Activated CD8-positive, alpha-beta memory T cell treated with anti-CD3 and anti-CD28 coated beads, Interleukin-2, amount 50 U/mL, for 48 hours (primary cell): ENCODE measurements at places on chromosomes 13 and 19.
A peak's percentile ranks its signal among the peaks of the same experiment; 100 is the strongest.

DNA sequence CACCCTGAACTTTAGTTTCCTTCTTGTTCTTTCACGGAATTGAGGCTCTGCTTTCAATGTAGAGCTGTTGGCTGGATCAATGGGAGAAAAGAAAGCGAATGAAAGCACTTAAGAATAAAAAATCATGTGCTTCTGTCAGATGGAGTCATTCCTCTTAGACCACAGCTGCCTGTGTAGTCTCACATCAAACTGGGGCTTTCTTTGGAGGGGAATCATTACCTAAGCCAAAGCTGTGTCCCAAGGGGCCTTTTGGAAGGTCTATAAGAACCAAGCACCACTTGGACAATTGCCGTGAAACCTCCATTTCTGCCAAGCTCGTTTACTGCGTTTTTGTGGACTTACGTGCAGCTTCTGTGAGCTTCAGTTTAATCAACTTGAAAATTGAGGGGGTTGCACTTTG, 44.2 kb upstream of the RNF113B start:
- no peak for DNase-seq

DNA sequence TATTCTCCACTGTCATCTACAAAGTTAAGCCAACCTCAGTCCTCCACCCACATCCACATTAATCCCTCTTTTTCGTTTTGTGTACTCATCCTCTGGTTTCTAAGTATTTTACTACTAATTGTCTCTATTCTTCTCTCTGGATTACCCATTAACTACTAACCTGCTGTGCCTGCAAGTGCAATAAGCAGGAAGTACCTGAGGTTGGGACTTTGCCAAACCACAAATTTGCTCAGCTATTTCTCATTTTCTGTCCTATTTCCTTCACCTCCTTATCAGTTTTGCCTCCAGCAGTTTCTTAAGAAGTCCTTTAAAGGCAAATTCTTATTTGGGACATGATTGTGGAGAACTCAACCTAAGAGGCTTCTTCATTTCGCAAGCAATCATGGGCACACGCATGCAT, 1708.9 kb downstream of the SLITRK5 start:
- DNase-seq, result no peak

DNA sequence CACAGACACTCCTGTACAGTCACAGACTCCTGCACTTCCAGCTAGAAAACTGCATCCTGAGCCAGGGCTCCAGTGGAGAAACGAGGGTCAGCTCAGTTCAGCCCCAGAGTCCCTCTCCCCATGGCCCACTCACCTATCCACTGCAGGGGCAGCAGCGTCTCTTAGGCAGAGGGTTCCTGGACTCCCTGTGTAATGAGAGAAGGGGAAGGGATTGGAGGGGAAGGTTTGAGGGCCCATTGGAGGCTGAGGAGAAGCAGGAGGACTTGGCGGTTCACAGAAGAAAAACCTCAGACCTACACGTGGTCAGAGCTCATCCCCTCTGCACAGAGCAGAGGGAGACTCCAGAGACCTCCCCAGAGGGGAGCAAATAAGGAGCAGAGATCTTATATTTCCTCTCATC, 9.2 kb upstream of the CEACAM18 start:
- no peak for DNase-seq

DNA sequence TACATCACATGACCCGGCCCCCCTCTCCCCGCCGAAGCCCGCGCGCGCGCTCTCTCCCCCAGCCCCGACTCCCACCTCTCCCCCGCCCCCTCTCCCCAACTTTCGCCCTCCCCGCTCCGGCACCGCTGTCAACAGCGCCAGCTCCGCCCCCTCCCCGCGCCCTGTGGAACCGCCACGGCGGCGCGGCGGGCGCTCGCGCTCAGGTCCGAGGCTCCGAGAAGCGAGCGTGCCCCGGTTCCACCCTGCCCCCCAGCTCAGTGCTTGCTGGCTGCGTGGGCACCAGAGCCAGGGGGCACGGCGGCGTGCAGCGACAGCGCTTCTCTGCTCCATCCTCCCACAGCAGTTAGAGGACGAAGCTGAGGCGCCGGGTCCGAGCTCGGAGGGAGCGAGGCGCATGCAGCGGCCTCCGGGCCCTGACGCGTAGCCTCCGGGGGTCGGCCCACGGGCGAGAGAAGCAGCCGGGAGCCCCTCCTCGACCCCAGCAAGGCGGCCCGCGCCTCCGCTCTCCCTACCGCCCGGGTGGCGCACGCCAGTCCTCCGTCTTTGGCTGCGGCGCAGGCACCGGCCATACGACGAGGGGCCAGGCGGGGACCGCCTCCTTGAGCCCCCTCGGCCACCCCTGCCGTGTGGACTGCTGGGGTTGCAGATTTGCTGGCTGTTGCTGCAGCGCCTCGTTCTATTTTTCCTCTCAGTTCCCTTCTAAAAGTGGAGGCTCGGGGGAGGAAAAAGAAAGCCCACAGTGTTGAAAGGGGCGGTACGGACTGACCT, 109.5 kb downstream of the KCNRG start:
- DNase-seq, result peak; percentile 90

DNA sequence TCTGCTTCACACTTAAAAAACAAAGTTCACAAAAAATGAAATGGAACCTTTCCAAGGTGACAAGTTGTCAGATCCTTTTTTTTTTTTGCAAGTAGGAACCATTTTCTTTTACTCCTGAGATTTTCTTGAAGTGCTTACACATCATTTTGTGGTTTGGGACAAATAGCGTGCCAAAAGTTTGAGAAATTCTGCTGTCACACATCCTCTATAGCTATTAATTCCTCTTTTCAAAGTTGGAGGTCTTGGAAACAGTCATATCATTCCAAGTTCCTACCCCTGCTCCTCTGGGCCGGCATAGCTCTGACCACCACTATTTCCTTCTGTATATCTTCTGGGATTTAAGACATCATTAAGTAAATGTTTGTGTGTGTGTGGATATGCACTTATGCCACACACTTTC, 421.6 kb upstream of the SLC10A2 start:
- no peak for DNase-seq

DNA sequence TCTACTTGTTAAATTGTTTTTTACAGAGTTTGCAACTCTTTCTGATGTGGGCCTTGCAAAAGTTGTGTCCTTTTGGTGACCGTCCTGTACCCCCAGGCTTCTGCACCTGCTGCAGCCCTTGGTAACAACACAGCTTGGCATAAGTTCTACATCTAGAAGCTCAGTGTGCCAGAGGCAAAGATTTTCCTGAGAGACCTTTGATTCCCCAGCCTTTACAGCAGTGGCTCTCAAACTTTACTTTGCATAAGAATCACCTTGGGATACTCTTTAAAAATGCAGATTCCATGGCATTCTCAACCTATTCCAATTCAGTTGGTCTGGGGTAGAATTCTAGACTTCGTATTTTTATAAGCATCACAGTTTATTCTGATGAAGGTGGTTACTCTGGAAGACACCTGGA, 260.9 kb downstream of the DCT start:
- no peak for DNase-seq

DNA sequence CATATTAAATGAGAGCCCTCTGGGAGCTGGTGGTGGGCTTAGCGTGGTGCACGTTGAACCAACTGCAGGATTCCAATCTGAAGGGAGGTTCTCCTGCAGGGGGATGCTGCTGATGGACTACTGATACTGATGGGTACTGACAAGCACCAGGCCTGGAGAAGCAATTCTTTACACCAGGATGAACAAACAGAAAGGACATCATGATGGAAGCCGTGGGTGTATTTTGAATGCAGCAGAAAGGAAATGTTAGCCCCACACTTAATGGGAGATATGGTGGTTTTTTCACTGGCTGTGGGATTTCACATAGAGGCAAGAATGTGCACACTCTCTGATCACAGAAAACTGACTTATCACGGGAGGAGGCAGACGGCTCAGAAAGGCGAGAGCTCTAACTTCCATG, 299.7 kb downstream of the TEX29 start:
- DNase-seq, result no peak

GRCh38 chr19:6099599-6099998, 10.7 kb downstream of the RFX2 start:
- DNase-seq, result no peak

DNA sequence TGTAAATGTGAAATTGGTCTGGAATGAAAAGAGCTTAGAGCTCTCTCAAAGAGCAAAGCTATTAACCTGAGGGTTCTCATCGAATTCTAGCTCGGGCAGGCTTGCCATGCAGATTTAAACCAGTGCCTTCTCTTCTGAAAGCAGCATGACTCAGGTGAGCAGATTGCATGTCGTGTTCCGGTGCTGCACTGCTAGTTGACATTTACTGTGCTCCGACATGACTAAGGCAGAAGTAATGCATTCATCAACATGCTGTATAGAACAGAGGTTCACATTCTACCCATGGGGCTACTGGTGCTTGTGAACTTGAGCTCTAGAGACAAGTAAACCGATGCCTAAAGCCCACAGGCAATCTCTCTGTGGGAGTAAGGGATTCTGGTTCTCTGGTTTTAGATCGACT, 947.7 kb downstream of the EFNB2 start:
- DNase-seq, result no peak

DNA sequence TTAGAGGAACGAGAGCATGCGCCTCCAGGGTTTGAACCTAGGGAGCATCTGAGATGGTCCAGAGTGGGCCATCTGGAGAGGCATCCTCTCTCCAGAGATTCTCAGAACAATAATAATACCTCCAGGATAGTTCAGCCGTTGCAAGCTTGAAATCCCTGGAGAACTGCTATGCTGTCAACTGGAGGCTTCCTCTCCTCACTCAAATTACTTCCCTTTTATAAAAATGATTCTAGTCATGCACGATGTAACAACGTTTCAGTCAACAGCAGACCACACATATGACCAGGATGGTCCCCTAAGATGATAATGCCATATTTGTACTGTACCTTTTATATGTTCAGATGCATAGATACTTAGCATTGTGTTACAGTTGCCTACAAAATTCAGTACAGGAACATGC, 108.7 kb downstream of the SHISA2 start:
- DNase-seq, result no peak

DNA sequence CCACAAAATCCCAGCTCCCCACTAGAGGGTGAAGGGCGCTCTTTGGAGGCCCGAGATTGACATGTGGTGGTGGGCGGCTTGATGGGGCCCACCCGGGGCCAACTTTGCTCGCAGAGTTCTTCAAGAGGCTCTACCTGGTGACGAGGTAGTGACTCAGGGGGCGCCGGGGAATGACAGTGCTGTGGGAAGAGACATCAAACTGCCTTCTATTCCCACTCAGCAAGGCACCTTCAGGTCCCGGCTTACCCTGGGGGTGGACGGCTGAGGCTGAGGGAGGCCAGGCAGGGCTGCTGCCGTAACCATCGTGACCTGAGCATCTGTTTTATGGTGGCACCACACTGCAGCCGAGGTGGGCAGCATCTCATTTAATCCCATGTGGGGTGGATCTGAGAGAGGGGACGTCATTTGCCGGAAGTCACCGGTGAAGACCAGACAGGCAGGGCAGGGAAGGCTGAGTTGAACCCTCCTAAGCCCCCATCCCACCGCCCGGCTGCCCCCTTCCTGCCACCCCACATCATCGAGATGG, 1.6 kb downstream of the LINGO3 start:
- no peak for DNase-seq

GRCh38 chr13:67125681-67126080, 104.5 kb downstream of the PCDH9 start:
- DNase-seq, result no peak
